ENCODE measurements at places on chromosomes 12 and 14.

DNA sequence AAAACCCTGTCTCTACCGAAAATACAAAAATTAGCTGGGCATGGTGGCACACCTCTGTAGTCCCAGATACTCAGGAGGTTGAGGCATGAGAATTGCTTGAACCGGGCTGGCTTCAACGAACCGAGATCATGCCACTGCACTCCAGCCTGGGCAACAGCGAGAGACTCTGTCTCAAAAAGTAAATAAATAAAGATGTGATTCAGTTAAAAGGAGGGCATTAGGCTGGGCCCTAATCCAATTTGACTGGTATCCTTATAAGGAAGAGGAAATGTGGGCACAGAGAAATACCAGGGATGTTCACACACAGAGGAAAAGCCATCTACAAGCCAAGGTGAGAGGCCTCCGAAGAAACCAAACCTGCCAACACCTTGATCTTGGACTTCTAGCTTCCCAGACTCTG is 10.1 kb upstream of the DCAF4 start:
- no peak for DNase-seq

DNA sequence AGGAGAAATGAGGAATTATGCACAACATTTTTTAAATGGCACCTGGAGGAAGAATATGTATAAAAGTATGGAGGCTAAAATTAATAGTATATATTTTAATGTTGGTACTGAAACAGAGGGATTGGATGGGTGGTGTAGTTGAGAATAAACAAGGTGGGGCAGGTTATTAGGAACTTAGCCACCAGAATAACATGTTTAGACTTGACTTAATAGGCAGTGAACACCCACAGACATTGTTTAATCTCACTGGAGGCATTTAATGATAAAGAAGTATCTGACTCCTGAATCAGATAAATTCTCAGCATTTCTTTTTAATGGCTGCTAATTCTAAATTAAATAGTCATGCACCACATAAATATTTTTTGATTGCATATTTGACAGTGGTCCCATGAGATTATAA is 139.7 kb downstream of the CNTN1 start:
- no peak for DNase-seq

DNA sequence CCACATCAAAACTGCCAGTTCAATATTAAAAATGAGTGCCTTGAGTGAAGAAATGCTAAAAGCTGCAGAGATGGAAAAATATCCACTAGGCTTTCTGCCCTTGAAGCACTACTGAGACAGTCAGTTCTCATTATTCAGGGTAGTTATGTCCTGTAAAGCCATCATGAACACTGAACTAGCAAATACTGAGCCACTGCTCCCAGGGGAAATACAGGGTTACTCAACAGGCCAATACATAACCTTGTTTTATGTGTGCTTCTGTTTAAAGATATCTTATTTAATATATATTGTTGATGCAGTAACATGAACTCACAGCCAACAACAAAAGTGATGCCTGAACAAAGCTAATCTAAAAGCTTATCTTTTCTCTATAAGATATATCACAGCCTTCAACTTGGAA is 3.3 kb downstream of the RAD52 start:
- DNase-seq: no peak

DNA sequence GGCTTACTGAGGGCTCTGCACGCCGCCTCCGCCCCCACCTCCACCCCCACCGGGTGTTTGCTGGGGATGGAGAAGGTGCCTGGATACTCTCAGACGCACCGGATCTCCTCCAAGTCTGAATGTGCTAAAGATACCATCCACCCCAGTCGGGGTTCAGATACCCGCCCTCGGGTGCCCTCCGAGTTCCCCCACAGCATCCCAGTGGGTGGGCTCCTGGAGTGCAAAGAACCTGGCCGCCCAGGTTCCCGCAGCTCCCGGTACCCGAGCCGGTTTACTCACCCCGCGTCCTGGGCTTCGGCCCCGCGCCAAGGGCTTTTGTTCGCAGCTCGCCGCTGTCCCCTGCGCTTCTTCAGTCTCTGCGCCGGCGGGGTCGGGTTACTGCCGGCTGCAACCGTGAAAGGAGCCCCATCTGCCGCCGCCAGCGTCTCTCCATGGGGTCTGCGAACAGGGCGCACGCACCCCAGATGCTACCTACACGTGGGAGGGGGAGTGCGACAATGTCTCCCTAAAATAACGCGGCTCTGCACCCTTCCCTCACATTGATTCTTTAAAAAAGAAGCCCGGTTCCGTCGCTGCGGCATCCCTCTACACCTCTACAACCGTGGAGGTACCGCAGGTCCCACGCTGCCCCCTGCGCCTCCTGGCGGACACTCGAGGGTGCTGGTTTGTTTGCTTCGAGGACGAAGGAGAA is at the start of gene CCDC177:
CCDC177 (minus strand) TSS at position 609 of the 691 bp plus-strand sequence. CDS start 1,249 bp downstream, outside the sequence.
- DNase-seq: no peak

- DNase-seq: no peak
These were observed 14.3 kb downstream of the XRCC3 start for GRCh38 chr14:103700753-103701490.

GRCh38 chr14:90820958-90821357 is 4.7 kb upstream of the TTC7B start:
- no peak for DNase-seq

DNA sequence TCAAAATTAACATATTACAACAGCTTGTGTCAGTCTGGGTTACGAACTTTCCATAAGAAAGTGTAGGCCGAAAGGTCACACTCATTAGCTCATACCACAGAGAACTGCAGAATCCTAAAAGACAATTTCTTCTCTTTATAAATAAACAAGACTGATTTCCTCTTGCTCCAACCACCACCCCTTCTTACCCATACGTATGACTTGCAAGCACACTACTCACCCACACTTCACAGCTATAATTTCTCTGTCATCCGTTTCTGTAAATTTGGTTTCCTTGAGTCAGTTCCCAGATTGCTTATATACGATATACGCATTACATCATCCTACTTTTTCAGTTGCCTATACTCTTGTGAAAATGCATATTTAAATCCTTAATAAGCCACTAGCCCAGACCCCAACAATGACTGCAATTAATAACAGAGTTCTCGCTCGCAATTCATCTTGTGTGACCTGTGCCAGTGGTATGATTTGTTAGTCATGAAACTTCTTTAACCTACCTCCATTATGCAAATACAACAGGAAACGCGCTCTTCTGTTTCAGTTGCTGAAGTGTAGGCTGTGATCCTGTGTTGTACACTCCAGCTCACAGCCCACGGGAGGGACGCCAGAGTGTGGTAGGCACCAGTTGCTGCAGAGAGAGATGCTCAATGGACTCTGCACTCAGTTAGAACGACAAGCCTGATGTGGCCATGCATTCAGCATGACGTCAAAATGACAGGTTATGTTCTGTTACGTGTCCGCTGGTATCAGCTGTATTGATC is 417.6 kb downstream of the PDZRN4 start:
- DNase-seq: no peak

- no peak for DNase-seq
These were observed 6.5 kb downstream of the DDX51 start for GRCh38 chr12:132137483-132138125.

DNA sequence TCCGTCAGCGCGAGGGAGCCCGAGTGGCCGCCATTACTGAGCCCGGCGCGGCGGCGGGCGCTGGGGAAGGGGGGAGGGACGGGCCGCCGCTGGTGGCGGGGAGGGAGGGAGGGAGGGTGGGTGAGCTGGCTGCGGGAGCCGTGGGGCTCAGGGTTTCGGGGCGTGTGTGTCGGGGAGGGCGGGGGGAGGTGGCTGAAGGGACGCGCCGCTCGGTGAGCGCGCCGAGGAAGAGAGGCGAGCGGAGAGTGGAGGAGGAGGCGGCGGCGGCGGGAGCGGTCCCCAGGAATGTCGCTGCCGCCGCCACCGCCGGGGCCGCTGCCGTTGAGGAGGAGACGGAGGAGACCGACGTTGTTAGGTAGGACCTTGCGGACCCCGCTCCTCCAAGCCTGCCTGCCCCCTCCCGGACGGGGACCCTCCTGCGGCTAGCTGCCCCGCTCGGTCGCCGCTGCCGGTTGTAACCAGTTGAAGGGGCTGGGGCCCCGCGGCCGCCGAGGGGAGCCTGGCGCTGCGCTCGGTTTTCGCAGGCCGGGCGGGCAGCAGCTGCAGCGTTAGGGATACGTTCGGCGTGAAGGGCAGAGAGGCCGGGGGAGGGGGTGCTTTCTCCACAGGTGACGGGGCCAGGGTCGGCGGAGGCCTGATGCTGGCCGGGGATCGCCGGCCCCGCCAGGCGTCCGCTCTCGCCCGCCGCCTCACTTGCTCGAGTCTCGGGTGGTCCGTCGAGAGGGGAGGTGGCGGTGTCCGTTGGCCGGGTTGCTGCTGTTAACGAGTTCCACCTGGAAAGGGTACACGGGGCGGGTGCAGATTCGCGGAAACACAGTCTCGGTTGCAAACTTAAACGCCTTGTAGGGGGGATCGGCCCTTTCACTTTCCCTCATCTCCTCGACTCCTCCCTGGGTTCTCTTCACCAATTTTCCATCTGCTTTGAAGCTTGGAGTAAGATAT is at the start of gene ARHGAP5:
ARHGAP5 (plus strand) TSS at position 224 of the 942 bp plus-strand sequence. CDS start 13,366 bp downstream, outside the sequence.
- DNase-seq: no peak

- DNase-seq: no peak
These were observed 21.8 kb downstream of the CCNK start for GRCh38 chr14:99502989-99503421.

GRCh38 chr12:8829621-8830020 is 7.2 kb downstream of the A2ML1 start:
- DNase-seq: no peak

DNA sequence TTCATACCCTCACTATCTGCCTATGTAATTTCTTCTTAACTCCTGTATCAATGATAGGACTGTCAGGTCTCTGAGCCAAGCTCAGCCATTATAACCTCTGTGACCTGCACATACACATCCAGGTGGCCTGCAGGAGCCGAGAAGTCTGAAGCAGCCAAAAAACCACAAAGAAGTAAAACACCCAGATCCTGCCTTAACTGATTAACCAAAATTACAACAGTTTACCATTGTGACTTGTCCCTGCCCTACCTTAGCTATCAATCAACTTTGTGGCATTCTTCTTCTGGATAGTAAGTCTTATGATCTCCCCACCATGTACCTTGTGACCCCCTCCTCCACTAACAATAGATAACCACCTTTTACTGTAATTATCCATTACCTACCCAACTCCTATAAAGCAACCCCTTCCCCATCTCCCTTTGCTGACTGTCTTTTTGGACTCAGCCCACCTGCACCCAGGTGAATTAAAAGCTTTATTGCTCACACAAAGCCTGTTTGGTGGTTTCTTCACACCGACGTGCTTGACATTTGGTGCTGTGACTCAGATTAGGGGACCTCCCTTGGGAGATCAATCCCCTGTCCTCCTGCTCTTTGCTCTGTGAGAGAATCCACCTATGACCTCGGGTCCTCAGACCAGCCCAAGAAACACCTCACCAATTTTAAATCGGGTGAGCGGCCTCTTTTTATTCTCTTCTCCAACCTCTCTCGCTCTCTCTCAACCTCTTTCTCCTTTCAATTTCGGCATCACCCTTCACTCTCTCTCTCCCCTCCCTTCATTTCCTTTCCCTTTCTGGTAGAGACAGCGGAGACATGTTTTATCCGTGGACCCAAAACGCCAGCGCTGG is 11.5 kb upstream of the LGMN start:
- DNase-seq: no peak
